ENCODE measurements at places on chromosomes 7 and 10. TPM values are rescaled to one million over a fixed set of nuclear protein-coding genes. Genes with fewer than 3 reads are reported as not detected.
A peak's percentile ranks its signal among the peaks of the same experiment; 100 is the strongest.

- no peak for DNase-seq
- H3K36me3 ChIP-seq: no peaks in the 10 kb centered on the region
- peaks cover 8% of the 10 kb centered on the region for H3K4me1 ChIP-seq
- no peak overlapping the region for H3K4me3 ChIP-seq
- H3K27me3 ChIP-seq: no peaks in the 10 kb centered on the region
- H3K27ac ChIP-seq: no peak overlapping the region
Observed at GRCh38 chr7:46933596-46933995, 648.3 kb downstream of the TNS3 start.

DNA sequence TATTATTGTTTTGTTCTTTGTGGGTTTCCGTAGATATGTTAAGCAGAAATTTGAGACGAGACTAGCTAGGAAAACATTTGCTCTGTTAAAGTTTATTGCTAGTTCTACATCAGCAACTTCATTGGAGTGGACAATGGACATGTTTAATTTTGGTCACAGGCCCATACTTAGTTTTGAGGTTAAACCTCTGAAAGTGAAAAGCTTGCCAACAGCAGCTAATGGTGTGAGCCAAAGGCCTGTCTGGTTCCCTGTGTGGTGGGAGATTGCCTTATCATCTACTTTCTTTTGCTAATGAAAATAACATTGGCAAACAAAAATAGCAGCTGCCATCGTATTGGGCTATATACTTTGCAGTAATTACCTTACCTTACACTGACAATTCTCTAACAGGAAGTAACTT is 388.4 kb upstream of the FZD8 start:
- no peak overlapping the region for H3K27ac ChIP-seq
- H3K4me1 ChIP-seq: no peaks in the 10 kb centered on the region
- no peak overlapping the region for H3K4me3 ChIP-seq
- H3K27me3 ChIP-seq: no peaks in the 10 kb centered on the region
- no peak for DNase-seq

- H3K4me1 ChIP-seq: no peaks in the 10 kb centered on the region
- no peak overlapping the region for H3K27ac ChIP-seq
- no peaks in the 10 kb centered on the region for H3K27me3 ChIP-seq
- H3K36me3 ChIP-seq: no peaks in the 10 kb centered on the region
Observed at GRCh38 chr7:3112479-3113134, 68.9 kb upstream of the CARD11 start.

DNA sequence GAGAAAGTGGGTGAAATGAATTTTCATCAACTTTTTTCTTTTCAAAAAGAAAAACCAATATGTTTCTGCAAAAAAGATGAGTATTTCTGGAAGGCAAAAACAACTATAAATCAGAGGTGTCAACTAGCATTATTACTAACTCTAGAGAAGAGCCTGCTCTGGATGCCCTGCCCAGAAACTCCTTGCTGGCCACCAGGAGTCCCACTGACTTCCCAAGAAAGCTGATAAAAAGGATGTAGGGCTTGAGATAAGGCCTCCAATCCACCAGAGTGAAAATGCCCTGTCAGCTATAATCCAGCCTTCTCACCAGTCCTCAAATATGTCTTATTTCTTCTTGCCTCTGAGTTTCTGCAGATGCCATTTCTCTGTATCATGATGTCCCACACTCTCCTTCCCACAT is 16.7 kb upstream of the FZD1 start:
- no peaks in the 10 kb centered on the region for H3K27me3 ChIP-seq
- no peak for DNase-seq
- no peak overlapping the region for H3K27ac ChIP-seq
- H3K4me3 ChIP-seq: no peak overlapping the region
- no peaks in the 10 kb centered on the region for H3K36me3 ChIP-seq
- no peaks in the 10 kb centered on the region for H3K4me1 ChIP-seq

DNA sequence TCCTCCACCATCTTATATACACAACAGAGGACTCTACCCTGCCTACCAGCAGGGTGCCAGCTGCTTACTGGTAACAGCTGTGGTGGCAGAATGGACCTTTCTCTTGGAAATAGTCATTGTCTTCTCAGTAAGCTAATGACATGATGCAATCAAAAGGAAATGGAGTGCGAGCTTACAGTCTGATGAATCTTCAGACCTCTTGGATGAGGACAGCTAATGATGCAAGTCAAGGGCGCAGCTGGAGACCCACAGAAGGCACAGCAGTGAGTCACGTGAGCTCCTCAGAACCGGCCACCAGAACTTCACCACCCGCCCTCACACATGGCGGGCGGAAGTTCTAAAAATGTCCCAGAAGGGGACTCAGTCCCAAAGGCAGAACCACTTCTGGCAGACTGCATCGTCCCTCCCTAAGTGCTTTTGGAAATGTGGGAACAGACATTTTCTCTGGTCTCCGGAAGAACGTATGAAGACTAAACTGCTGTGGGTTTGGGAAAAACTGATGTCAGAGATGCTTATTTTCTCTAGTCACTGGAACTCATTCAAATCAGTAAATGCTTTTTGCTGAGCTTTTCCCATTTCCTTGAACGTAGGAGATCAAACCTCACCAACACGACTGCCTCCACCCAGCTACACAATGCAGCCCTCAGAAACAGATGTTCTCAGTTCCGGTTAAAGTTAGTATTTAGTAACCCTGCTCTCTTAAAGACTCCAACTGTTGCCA is 96.4 kb downstream of the FAS start:
- peak overlapping the region; percentile 70 for H3K27ac ChIP-seq
- peak; percentile 79 for DNase-seq
- H3K27me3 ChIP-seq: no peaks in the 10 kb centered on the region
- H3K4me1 ChIP-seq: no peaks in the 10 kb centered on the region
- H3K4me3 ChIP-seq: peak overlapping the region; percentile 33
- no peaks in the 10 kb centered on the region for H3K36me3 ChIP-seq

GRCh38 chr7:26006426-26006825 is 145.6 kb upstream of the NFE2L3 start:
- no peaks in the 10 kb centered on the region for H3K36me3 ChIP-seq
- no peaks in the 10 kb centered on the region for H3K27me3 ChIP-seq
- no peaks in the 10 kb centered on the region for H3K4me1 ChIP-seq
- no peak overlapping the region for H3K4me3 ChIP-seq

DNA sequence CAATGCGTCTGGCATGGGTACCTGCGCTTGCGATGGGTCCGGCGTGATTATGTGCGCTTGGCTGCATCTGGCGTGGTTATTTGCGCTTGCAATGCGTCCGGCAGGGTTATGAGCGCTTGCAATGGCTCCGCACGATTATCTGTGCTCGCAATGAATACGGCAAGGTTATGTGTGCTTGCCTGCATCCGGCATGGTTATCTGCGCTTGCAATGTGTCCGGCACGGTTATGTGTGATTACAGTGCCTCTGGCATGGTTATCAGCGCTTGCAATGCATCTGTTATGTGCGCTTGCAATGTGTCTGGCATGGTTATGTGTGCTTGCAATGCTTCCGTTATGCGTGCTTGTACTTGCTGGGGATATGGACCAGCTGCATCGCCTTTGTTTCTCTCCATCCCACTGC is 37.7 kb downstream of the RBAK start:
- H3K36me3 ChIP-seq: no peaks in the 10 kb centered on the region
- H3K4me1 ChIP-seq: no peaks in the 10 kb centered on the region
- peaks cover 10% of the 10 kb centered on the region for H3K27me3 ChIP-seq
- DNase-seq: no peak
- H3K27ac ChIP-seq: no peak overlapping the region

GRCh38 chr7:47451851-47452205 is 130.1 kb downstream of the TNS3 start:
- DNase-seq: no peak
- peaks cover 44% of the 10 kb centered on the region for H3K4me1 ChIP-seq
- H3K27me3 ChIP-seq: no peaks in the 10 kb centered on the region
- H3K4me3 ChIP-seq: peak overlapping the region; percentile 68
- H3K27ac ChIP-seq: peak overlapping the region; percentile 94

GRCh38 chr7:110253093-110253492 is 837.8 kb upstream of the LRRN3 start:
- no peak for DNase-seq
- no peaks in the 10 kb centered on the region for H3K36me3 ChIP-seq
- H3K27ac ChIP-seq: no peak overlapping the region
- H3K27me3 ChIP-seq: no peaks in the 10 kb centered on the region

DNA sequence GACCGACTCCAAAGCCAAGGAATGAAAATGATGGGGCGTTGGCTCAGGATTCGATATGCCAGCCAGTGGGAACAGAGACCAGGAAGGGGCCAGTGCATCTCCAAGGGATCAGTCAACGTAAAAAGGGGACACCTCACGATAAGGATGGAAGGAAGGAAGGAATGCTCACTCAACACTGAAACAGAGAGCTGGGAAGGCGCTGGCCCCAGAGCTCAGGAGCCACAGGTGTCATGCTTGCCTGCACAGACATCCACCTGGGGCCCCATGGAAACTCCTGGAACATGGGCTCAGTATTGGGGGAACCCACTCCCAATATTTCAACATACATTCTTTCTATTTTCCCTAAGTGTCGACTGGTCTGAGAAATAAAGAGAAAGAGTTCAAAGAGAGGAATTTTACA is 5.3 kb downstream of the MMRN2 start:
- H3K36me3 ChIP-seq: no peaks in the 10 kb centered on the region
- H3K4me3 ChIP-seq: no peak overlapping the region
- H3K27me3 ChIP-seq: no peaks in the 10 kb centered on the region
- no peaks in the 10 kb centered on the region for H3K4me1 ChIP-seq
- no peak for DNase-seq

DNA sequence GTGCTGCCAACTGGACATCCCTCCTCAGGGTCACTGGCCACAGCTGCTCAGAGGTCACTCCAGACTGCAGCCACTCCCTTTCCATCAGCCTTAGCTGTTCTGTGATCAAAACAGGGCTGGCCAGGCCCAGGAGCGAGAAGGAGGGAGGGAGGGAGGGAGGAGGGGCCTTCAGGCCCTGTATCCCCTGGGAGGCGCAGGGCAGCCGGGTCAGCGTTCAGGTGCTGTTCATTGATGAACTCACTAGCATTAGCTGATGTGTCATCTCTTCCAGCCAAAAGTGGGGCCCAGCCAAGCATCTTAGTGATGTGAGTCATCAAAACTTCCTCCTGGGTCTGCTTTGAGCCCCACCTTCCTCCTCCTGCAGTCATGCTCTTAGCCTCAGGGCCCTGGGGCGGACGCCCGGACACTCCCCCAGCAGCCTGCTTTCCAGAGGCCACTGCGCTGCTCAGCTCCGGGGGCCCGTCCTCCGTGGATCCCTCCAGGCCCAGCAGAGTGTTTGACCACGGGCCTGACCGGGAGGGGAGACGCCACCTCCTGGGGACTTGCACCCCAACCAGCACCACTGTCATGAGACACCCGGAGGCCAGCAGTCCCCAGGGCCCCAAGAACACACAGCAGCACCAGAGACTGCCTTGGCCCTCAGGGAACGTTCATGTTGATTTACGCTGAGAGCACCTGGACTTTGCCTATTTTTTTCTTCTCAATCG is 149.2 kb downstream of the PRKAG2 start:
- no peak overlapping the region for H3K4me3 ChIP-seq
- no peak overlapping the region for H3K27ac ChIP-seq
- peak; percentile 89 for DNase-seq
- H3K27me3 ChIP-seq: no peaks in the 10 kb centered on the region
- H3K36me3 ChIP-seq: no peaks in the 10 kb centered on the region

DNA sequence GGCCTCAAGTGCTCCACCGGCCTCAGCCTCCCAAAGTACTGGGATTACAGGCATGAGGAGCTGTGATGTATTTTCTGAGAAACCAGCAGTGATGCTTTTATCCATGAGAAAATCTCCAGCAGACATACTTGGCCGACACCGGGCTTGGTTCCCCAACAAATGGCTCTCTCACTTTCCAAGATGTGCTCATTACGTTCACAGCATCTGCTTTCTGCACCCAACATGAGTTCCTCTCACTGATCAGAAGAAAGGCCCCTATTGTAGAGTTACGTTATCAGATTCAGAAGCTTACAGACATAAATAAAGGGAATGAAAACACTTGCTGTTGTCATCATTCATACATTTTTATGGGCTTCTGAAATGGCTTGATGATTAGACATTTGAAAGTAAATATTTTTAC is 95.0 kb downstream of the CALD1 start:
- no peak overlapping the region for H3K27ac ChIP-seq
- H3K36me3 ChIP-seq: no peaks in the 10 kb centered on the region
- DNase-seq: no peak

- no peaks in the 10 kb centered on the region for H3K36me3 ChIP-seq
- no peak overlapping the region for H3K27ac ChIP-seq
- no peak overlapping the region for H3K4me3 ChIP-seq
- peaks cover 20% of the 10 kb centered on the region for H3K4me1 ChIP-seq
- no peaks in the 10 kb centered on the region for H3K27me3 ChIP-seq
Observed at GRCh38 chr7:128387216-128388144, 22.3 kb downstream of the IMPDH1 start.

DNA sequence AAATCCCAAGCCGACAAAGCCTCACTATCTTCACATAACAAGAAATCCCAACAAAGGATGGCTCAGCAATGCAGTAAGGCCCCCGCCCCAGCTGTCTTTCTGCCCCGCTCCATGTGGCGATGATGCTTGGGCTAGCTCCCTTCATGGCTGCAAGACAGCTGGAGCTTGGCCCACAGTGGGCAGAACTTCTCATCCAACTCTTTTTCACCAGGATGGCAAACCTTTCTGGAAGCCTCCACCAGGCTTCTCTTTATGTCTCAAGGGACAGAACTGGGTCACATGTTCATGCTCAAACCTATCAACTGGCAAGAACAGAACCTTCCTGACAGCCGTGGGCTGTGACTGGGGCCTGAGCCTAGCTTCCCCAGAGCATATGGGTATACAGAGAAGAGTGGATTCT is 260.5 kb upstream of the MKLN1 start:
- H3K27me3 ChIP-seq: no peaks in the 10 kb centered on the region
- no peaks in the 10 kb centered on the region for H3K36me3 ChIP-seq
- H3K4me3 ChIP-seq: no peak overlapping the region
- H3K4me1 ChIP-seq: peaks cover 44% of the 10 kb centered on the region
- H3K27ac ChIP-seq: peak overlapping the region; percentile 65

GRCh38 chr7:52479990-52480389 is 555.4 kb upstream of the POM121L12 start:
- H3K4me3 ChIP-seq: no peak overlapping the region
- DNase-seq: no peak
- H3K36me3 ChIP-seq: no peaks in the 10 kb centered on the region
- no peaks in the 10 kb centered on the region for H3K27me3 ChIP-seq

DNA sequence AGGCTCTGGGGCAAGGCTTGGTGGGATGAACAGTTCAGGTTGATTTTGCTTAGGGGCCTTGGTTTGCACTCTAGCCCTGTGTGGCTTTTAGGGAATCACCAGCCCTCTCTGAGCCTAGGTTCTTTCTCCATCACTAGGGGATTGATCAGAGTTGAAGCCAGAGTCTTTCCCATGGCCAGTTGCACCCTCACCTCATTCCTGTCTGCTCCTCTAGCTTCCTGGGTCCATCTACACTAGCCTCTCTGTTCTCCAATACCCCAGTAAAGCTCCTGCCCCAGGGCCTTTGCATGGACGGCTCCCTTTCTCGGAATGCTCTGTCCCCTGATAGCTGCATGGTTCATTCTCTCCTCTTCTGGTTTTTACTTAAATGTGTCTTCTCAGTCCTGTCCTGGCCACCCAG is 40.4 kb downstream of the SORCS3 start:
- H3K27me3 ChIP-seq: peaks cover 21% of the 10 kb centered on the region
- H3K27ac ChIP-seq: no peak overlapping the region
- H3K36me3 ChIP-seq: no peaks in the 10 kb centered on the region

Gene PAX4
- not detected for total RNA-seq

Gene ASZ1
- total RNA-seq: not detected

Gene ANKRD30A
- total RNA-seq: not detected

Gene SFRP4
- total RNA-seq: 2.0 TPM
